ENCODE measurements at places on chromosomes 4 and X. TPM values are rescaled to one million over a fixed set of nuclear protein-coding genes. Genes with fewer than 3 reads are reported as not detected.

Gene AMTN
- total RNA-seq: not detected

Gene FGF16
- total RNA-seq: not detected

GRCh38 chr4:154616287-154616686 is 3.8 kb upstream of the FGG start:
- H3K36me3 ChIP-seq: no peaks in the 10 kb centered on the region
- no peaks in the 10 kb centered on the region for H3K27me3 ChIP-seq
- no peaks in the 10 kb centered on the region for H3K4me1 ChIP-seq
- no peak overlapping the region for H3K4me3 ChIP-seq
- DNase-seq: no peak
- no peak overlapping the region for H3K27ac ChIP-seq

DNA sequence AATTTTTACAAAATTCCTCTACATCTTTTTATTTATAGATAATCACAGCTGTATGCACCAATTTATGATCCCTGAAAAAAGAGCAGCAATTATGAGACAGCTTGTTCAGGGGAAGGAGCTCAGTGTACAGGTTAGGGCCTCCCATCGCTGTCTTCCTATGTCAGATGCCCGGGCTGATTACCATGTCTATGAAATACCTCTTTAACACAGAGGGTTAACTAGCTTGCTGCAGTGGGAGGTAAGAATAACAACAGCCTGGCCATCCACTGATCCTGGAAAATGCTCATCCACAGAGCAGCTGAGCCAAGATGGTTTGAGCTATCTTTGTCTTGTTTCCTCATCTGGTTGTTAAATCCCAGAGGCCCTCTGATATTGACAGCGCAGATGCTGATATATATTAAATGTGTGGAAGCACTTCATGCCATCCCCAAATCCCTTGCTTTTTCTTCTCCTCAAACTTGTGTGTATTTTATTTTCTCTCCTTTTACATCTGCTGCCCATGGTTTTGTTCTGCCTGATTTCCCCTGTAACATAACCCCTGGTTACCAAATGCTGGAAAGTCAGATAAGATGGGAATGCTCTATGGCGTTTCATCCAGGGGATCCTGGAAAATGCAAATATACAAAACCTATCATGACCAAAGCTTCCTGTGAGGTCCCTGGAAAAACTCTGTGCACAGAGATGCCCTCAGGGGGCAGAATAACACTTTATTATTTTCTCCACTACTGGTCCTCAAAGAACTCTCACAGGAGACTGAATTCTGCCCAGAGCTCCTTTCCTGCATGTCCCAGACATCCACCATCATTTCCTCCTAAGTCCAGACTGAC is 85.8 kb upstream of the PUDP start:
- H3K27ac ChIP-seq: no peak overlapping the region
- no peaks in the 10 kb centered on the region for H3K4me1 ChIP-seq
- DNase-seq: no peak
- H3K4me3 ChIP-seq: no peak overlapping the region
- H3K36me3 ChIP-seq: no peaks in the 10 kb centered on the region

- H3K4me1 ChIP-seq: peaks cover 10% of the 10 kb centered on the region
- no peaks in the 10 kb centered on the region for H3K36me3 ChIP-seq
- DNase-seq: no peak
- H3K27ac ChIP-seq: no peak overlapping the region
Observed at GRCh38 chr4:174423257-174423944, 98.9 kb downstream of the HPGD start.

GRCh38 chr4:167642250-167642649 is 408.0 kb upstream of the SPOCK3 start:
- no peak for DNase-seq
- no peaks in the 10 kb centered on the region for H3K36me3 ChIP-seq
- no peaks in the 10 kb centered on the region for H3K4me1 ChIP-seq
- H3K27ac ChIP-seq: no peak overlapping the region

GRCh38 chr4:122898370-122899150 is 23.8 kb downstream of the NUDT6 start:
- no peaks in the 10 kb centered on the region for H3K36me3 ChIP-seq
- H3K27ac ChIP-seq: no peak overlapping the region
- peaks cover 14% of the 10 kb centered on the region for H3K4me1 ChIP-seq
- no peak for DNase-seq
- no peaks in the 10 kb centered on the region for H3K27me3 ChIP-seq
- H3K4me3 ChIP-seq: no peak overlapping the region

DNA sequence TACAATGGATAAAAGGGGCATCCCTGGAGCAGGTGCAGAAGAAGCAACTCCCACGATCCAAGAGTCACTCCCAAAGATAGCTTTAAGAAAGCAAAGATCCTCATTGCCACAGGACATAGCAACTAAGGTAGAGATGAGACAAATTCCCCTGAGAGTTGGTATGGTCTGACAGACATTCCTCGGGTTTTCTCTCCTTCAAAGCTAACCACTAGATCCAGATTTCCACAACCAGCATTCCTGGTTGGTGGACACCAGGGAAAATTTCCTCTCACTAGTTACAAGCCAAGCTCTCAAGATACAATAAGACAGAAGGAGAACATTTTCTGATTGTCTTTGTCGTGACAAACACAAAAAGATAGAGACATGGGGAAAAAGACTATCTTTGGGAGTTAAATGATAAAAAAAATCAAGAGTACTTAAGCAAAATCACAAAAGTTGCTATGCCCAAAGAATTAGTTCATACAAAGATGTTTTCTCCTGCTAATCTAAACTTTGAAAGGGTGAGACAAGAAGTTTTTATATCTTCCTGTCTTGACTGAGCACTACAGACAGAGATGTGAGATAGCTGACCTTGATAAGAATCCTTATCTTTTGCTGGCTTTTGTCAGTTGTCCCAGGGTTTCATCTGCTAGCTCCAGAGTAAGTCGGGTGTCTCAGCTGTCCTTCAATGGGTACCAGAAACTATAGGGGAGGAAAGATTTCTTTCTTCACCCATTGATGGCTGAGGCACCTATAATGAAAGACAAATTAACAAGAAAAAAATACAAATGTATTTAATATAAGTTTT is 200.5 kb downstream of the CENPC start:
- no peaks in the 10 kb centered on the region for H3K27me3 ChIP-seq
- H3K36me3 ChIP-seq: no peaks in the 10 kb centered on the region
- no peak overlapping the region for H3K27ac ChIP-seq
- H3K4me1 ChIP-seq: no peaks in the 10 kb centered on the region
- DNase-seq: no peak
